Right ventricle myocardium superior (tissue), 1 donor: ENCODE measurements at places on chromosomes 5 and 9.

DNA sequence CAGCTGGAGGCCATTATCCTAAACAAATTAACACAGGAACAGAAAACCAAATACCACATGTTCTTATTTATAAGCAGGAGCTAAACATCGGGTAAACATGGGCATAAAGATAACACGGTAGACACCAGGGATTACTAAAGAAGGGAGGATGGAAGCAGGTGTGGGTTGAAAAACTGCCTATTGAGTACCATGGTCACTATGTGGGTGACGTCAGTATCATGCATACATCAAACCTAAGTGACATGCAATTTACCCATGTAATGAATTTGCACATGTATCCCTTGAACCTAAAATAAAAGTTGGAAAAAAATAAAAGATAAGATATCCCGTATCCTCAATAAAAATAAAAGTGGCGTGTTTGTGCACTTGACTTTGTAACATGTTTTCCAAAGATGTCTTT, 88.8 kb downstream of the DOCK8 start:
- no peak for DNase-seq

GRCh38 chr9:90307167-90307833, 335.3 kb downstream of the DIRAS2 start:
- no peak for DNase-seq

GRCh38 chr9:21381448-21382339, 3.5 kb downstream of the IFNA2 start:
- DNase-seq, result no peak

- no peak for DNase-seq
These were observed 61.7 kb upstream of the PSD2 start for GRCh38 chr5:139733698-139734538.

GRCh38 chr5:111774525-111774924, 17.5 kb upstream of the NREP start:
- peak; percentile 48 for DNase-seq

GRCh38 chr9:113803811-113804589, 72.1 kb upstream of the ZNF618 start:
- DNase-seq, result no peak

- no peak for DNase-seq
These were observed 899.5 kb downstream of the TLE1 start for GRCh38 chr9:80789831-80790230.

- DNase-seq, result peak; percentile 52
These were observed 140.5 kb downstream of the ENTREP1 start for GRCh38 chr9:69465473-69465872.

DNA sequence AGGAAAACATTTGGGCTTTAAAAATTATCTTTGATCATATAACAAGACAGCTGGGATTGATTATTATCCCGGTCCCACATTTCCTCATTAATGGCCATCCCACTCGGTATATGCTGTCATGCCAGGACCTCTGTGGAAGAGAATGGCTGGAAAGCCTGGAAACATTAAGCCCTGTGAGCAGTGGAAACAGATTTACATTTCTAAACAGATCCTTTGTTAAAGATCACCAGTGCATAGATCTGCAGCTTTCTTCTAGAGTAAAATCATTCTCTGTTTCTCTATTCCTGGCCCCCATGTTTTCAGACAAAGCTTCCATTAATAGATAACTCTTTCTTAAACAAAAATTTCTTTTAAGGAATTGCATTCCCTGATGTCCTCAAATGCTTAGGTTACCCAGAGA, 152.2 kb downstream of the CAVIN4 start:
- no peak for DNase-seq

GRCh38 chr5:119200795-119201194, 129.9 kb downstream of the DMXL1 start:
- no peak for DNase-seq

DNA sequence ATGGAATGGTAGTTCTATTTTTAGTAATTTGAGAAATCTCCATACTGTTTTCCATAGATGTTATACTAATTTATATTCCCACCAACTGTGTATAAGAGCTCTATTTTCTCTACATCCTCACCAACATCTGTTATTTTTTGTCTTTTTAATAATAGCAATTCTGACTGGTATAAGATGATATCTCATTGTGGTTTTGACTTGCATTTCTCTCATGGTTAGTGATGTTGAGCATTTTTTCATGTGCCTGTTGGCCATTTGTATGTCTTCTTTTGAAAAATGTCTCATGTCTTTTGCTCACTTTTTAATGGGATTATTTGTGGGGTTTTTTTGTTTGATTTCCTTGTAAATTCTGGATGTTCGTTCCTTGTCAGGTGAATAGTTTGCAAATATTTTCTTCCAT, 154.4 kb downstream of the ZSWIM6 start:
- DNase-seq, result no peak

DNA sequence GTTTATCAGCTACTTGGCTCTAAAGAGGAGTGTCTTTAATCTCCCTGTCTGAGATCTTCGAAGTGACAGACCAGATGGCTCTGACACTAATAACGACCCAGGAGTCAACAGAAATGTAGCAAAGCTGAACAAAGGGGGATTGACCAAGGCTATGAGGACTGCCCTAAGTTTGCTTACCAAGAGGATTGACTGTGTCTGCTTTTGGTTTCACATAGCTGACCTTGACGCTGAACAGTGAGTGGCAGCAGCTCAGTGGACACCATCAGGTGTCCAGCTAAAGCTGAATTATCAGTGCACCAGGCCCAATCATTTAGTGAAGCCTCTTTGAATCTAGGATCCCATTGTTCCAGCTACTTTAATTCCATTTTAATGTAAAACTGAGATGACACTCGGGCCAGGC, 262.6 kb downstream of the COX7C start:
- no peak for DNase-seq
